ENCODE measurements at places on chromosomes 13 and 19. TPM values are rescaled to one million over a fixed set of nuclear protein-coding genes. Genes with fewer than 3 reads are reported as not detected.

The CBLC gene
- total RNA-seq: 14.6 TPM

DNA sequence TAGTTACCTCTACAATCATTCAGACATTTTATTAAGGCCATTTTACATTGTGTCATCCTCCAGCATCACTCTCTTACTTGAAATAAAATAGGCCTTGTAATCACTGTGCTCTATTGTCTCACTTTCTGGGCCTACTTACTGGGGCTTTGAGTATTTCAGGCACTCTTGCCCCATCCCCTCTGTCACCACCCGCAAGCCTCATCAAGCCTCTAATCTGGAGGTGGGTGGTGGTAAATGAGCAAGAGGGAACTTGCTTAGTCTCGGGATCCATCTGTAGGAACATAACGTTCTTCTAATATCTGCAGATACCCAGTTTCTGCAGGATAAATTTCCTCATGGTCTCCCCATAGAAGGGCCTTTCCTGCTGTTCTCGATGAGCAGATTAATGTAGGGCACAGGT lies 19.4 kb upstream of the GPR18 start:
- peak; percentile 33 for DNase-seq

The FCGBP gene
- total RNA-seq: 0.96 TPM

DNA sequence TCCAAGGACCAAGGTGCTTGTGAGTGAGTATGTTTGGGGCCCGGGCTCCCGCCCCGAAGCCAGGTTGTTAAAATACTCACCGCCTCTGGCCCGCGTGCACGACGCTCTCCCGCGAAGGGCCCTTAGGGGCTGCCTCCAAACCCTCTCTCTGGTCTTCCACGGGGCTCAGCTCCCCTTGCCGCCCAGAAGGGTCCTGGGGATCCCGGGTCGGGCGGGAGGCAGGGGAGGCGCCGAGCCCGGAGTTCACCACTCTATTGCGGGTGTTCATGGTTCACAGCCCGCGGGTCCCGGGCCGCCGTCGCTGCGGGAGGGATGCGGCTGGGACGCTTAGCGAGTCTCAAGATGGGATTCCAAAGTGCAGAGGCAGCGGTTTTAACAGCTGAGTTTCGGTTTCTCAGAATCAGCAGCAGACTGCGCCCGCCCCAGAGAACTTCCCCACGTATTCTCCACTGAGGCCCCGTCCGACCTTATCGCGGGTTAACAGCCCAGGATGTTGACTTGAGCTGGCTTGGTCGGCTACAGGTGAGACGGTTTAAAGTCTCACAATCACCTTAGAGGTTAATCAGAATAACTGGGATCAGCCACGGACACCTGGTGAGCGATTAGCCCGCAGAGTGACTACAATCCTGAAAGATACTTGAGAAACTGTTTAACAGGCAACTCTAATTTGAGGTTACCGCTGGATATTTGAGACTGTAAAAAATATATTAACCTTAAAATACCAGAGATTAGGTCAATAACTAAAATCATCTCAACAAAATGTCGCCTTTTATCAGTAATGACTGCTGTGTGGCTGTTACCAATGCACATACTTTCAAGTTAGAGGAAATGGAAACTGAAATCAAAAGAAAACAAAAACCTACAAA lies at the start of gene EPSTI1:
Gene EPSTI1 (minus strand): TSS at position 344 of the 866 bp plus-strand sequence. CDS start 76 bp downstream, at position 268.
- DNase-seq: no peak

The PGLYRP2 gene
- not detected for total RNA-seq

GRCh38 chr13:32542221-32542620 lies 3.6 kb upstream of the N4BP2L2 start:
- no peak for DNase-seq

GRCh38 chr13:104140552-104140951 lies 1074.3 kb upstream of the SLC10A2 start:
- peak; percentile 51 for DNase-seq

GRCh38 chr19:49189259-49189658 lies 31.7 kb downstream of the TRPM4 start:
- DNase-seq: no peak

- no peak for DNase-seq
Observed at GRCh38 chr13:112770504-112770903, 80.7 kb downstream of the ATP11A start.

GRCh38 chr13:97441368-97441767 lies 7.4 kb downstream of the RAP2A start:
- DNase-seq: no peak

- DNase-seq: peak; percentile 11
Observed at GRCh38 chr13:51292000-51292565, 47.4 kb upstream of the SERPINE3 start.

- no peak for DNase-seq
Observed at GRCh38 chr13:92802776-92803175, 423.8 kb upstream of the GPC6 start.

DNA sequence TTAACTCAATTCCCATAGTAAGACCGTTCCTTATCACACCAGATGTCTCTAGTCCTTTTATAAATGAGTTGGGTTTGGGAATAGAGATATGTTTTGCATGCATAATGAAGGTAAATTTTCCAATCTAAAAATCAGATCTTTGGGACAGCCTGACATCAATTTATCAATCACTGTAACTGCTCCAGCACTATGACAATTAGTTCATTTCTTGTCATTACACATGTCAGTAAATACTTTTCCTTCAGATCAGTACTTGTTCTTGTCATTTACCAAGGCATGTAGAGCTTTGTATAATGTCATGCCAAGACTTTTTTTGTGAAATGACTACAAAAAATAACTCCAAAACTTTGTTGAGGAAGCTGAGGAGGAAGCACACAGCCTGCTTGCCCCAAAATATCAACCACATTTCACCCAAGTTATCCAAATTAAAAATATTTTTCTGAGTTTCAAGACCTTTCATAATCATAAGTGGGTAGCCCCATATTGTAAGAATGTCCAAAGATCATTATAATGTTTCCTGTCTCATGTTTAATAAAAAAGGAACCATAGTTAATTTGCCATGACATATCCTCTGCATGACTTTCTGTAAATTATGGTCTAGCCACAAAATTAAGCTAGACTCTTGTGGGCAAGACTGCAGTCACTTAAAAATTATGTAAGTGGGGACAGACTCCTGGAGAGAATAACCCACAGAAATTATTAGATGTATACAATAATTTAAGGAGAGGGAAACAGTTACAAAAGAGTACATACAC lies 586.8 kb downstream of the TBC1D4 start:
- DNase-seq: no peak

- DNase-seq: no peak
Observed at GRCh38 chr13:32391101-32391619, 36.8 kb downstream of the N4BP2L1 start.

DNA sequence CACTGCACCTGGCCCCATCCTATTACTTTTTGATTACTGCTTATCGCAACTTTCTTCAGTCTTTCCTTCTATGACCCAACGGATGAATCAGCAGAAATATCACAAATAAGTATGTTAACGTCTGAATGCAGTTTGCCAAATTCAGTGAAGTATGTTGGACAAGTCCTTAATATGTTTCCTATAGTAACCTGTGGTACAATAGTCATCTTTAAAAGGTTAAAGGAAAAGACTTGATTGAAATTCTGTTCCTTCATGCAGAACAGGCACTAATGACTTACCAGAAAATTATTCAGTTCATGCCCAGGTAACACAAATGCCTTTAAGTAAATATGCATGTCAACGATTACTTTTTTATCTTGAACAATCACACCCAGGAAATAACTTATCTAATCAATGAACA lies 242.6 kb downstream of the KCTD12 start:
- no peak for DNase-seq

DNA sequence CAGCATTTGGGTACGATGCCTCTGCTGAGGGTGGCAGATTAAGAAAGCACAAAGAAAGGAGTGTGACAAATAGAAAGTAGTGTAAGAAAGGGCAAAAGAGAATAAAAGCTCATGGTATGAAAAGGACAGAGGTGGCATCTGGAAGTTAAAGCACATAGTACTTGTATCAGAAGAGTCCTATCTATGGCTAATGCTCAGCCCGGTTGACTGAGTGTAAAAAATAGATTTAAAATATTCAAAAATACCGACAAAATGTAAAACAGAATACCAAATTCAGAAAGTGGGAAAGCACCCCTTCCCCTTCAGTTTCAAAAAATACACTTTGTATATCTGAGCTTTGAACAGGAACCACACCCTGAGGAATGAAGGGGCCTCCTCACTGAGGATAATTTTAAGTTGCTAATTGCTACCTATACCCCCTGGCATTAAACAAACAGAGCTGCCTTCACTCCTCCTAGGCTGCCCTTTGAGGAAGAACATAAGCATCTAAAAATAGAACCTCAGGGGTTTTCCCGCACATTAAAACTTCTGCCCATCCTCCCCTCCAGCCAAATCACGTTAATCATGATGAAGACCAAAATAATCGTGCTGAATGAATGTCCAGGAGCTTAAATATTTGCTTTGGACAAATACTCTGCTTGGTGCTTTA lies 43.3 kb downstream of the DLEU7 start:
- no peak for DNase-seq

GRCh38 chr19:16889366-16889882 lies 625 bp downstream of the F2RL3 start:
- DNase-seq: peak; percentile 40

All from MCF 10A (cell line).